ENCODE measurements at places on chromosomes 16 and 17. TPM values are rescaled to one million over a fixed set of nuclear protein-coding genes. Genes with fewer than 3 reads are reported as not detected.

The GGT6 gene
- total RNA-seq = 34.4 TPM

The KRTAP9-4 gene
- total RNA-seq = not detected

The E4F1 gene
- 8.7 TPM for total RNA-seq

The HEXIM2 gene
- 5.9 TPM for total RNA-seq

The DOC2A gene
- total RNA-seq = 0.47 TPM

The KRTAP16-1 gene
- not detected for total RNA-seq

The TMIGD1 gene
- not detected for total RNA-seq

The MMP28 gene
- total RNA-seq = 2.5 TPM

The C16orf89 gene
- total RNA-seq = 9.1 TPM

The ST6GALNAC2 gene
- total RNA-seq = 5.0 TPM

The ZKSCAN2 gene
- total RNA-seq = 2.0 TPM

The CLEC3A gene
- not detected for total RNA-seq

The TLCD1 gene
- total RNA-seq = 3.9 TPM

The GRB2 gene
- total RNA-seq = 37.8 TPM

The XPO6 gene
- 46.5 TPM for total RNA-seq

The GPR142 gene
- 0.55 TPM for total RNA-seq

The GLIS2 gene
- total RNA-seq = 5.5 TPM

The HASPIN gene
- 0.05 TPM for total RNA-seq

The DLX4 gene
- not detected for total RNA-seq

The CSH2 gene
- not detected for total RNA-seq
